ENCODE measurements at places on chromosomes 11 and 22. TPM values are rescaled to one million over a fixed set of nuclear protein-coding genes. Genes with fewer than 3 reads are reported as not detected.

USP47 gene
- total RNA-seq = 30.7 TPM

IGHMBP2 gene
- total RNA-seq = 8.6 TPM

FBLN1 gene
- 189 TPM for total RNA-seq

AP5B1 gene
- total RNA-seq = 8.9 TPM

ELFN2 gene
- total RNA-seq = 0.60 TPM

C11orf65 gene
- total RNA-seq = 3.6 TPM

EI24 gene
- 111 TPM for total RNA-seq

PAAF1 gene
- 9.3 TPM for total RNA-seq

GCAT gene
- total RNA-seq = 40.8 TPM

SLC16A8 gene
- 0.12 TPM for total RNA-seq

OR10D3 gene
- total RNA-seq = not detected

PTPRCAP gene
- not detected for total RNA-seq

MOV10L1 gene
- 2.9 TPM for total RNA-seq

Data from pericardium fibroblast (primary cell).